GM03348 (cell line): ENCODE measurements at places on chromosomes 13 and 19.

GRCh38 chr19:881385-882071 lies 11.5 kb downstream of the MED16 start:
- DNase-seq, result no peak

- no peak for DNase-seq
Measured at GRCh38 chr19:30856376-30856775, 484.2 kb downstream of the ZNF536 start.

GRCh38 chr13:77545626-77546412 lies 10.3 kb downstream of the SCEL start:
- no peak for DNase-seq

DNA sequence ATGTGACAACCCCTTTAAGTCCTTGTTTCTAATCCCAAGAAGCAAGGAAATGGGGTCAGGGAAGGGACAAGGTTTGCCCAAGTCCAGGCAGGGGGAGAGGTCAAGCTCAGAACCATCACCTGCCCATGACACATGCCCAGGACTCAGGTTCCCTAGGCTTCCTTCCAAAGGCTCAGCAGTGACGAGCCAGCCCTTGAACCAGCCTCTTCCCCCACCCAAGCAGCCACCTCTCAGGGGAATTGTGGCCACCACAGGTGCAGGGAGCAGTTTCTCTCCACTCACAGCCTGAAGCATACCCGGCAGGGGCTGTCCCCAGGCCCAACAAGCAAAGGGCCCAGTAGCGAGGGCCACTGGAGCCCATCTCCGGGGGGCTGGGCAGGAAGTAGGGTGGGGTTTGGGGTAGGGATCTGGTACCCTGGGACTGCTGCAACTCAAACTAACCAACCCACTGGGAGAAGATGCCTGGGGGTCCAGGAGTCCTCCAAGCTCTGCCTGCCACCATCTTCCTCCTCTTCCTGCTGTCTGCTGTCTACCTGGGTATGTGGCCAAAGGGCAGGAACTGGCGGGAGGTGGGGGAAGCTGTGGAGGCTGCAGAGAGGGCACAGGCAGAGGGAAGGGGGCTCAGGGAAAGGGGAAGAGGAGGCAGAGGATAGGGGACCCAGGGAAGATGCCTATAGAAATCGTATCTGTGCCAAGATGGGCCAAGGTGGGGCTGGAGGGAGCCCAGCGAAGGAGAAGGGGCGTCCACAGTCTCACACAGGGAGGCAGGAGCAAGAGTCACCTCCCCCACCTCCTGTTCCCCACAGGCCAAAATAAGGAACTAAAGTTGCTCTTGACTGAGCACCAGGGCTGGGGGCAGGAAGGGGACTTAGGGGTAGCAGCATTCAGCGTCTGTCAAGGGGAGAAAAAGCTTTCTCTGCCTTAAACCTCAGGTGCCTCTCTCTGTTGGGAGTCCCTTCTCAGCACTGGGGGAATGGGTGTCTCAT lies at the start of gene CD79A:
Gene CD79A (plus strand): TSS at position 433 of the 986 bp plus-strand sequence. CDS start 26 bp downstream, at position 459.
- no peak for DNase-seq

DNA sequence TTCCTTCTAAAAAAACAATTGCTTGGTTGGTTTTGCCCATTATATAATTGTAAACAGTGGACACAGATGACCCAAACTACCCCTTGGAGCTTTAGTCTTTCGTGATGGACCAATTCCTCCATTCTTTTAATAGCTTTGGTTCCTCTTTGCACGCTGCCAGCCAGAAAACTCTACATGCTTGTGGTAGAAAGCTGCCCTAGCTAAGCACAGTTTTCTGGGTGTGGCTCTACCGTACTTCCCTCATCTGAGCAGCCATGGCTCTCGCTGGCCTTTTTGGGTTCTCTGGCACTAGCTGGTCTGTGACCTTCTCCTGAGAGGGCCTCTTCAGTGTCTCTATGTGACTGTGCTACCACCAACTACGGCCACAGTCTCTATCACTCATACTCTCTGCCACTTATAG lies 29.9 kb upstream of the CEBPA start:
- no peak for DNase-seq

DNA sequence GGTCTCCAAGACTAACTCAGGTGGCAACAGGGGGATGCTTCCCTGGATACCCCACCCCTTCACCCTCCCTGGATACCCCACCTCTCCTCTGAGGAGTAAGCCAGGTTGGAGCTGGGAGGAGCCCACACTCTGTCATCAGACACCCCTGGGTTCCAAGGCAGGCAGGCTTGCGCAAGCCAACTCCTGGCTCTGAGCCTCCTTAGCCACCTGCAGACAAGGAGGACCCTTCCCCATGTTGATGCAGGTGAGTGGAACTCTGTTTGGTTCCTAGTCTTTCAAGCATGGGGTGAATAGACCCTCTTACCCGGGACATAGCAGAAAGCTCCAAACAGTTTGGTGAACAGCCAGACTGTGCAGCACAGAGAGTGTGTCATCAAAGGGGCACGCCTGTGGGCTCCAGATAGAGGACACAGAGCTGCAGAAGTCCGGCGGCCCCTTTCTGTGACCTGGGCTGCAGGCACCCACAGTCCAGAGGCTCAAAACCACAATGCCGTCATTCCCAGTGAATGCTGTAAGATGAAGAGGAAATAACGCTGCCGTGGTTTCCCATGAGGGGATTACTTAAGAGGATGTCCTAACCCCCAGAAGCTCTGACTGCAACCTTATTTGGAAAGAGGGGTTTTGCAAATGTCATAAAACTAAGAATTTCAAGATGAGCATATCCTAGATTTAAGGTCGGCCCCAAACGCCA lies 12.1 kb upstream of the HAS1 start:
- DNase-seq, result no peak
